ENCODE measurements at places on chromosomes 6 and 20.

GRCh38 chr6:154614101-154614500 is 103.6 kb upstream of the CNKSR3 start:
- no peak for DNase-seq

- no peak for DNase-seq
These were observed 295.5 kb upstream of the FLRT3 start for GRCh38 chr20:14632906-14633305.

DNA sequence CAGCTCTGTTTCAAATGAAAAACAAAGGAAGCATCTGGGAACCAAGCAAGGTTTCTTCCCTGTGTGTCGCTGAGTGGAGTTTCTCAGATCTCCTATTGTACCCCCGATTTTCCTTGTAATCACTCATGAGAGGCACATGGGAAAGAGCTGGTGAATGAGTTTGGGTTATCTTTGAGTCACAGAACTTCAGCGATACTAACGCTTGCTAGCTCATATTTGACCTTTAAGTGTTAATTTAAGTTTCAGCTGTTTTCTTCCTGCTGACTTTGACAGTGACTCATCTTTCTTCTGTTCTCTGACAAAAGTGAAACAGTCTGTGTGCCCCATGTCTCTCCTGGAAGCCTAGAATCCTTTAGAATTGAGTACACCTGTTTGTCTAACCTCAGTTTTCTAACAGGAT is 261.1 kb upstream of the RGS17 start:
- DNase-seq: no peak

DNA sequence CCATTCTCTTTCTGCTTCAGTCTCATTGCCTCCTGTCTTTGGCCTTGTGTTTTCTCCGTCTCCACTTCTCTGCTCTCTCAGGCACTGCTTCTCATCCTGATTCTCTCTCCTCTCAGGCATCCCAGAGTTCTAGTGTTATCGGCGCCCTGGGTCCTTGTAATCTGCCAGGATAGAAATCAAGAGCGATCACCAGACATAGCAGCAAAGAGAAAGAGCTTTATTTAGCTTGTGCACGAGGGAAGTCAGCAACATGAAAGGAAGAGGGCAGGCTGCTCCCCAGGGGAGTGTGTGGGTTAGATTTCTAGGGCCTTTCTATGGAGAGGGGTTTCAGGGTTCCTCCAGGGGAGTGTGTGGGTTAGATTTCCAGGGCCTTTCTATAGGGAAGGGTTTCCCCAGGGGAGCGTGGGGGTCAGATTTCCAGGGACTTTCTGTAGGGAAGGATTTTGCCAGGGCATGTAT is 32.5 kb downstream of the SUN5 start:
- DNase-seq: no peak

DNA sequence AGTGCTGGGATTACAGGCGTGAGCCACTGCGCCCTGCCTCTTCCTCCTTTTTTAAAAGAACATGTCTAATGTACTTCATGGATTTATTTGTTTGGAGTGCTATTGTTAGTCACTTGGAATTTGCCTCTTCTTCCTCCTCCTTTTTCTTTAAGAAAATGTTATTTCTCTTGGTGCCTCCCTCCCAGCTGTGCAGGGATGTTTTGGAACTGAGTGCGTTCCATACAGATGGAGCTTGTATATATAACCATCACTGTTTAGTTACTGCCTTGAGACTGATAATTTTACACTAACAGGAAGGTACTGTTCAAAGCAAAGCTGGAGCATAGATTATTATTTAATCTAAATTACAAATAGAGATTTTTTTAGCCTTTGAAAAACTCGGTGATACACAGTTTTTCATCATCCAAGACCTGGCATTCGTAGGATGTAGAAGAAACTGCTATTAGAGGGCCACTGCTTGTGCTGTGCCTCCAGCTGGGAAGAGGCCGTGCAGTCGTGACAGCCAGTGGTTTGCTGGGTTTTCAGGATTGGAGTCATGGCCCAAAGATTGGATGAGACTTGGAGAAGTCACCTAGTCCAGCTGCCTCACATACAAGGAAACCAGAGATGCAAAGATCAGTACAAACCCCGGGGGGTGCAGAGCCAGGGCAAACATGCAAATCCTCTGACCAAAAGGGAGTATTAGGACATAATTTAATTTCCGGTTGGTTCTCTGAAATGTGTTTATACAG is 123.1 kb downstream of the PLEKHG1 start:
- no peak for DNase-seq

DNA sequence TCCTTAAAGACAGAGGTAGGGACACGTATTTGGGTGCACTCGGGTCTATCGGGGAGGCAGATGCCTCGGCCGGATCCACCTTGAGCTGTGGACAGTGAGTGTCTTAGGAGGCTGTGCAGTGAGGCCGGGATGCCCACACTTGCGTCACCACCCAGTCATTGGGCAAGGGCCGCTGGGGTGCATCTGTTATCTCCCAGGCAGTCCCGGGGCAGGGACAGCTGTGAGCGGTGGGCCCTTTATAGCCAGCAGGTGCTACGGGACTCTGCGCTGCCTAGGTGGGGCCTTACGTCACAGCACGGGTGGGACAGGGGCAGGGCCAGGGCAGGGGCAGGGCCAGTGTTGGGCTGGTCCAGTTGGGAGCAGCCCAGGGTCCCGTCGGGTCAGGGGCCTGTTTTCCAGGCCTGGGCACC is 689 bp upstream of the COL20A1 start:
- DNase-seq: no peak

GRCh38 chr6:168179133-168179532 is 100.1 kb upstream of the FRMD1 start:
- DNase-seq: no peak

GRCh38 chr6:145213614-145214013 is 521.7 kb downstream of the EPM2A start:
- no peak for DNase-seq
